ENCODE measurements at places on chromosomes 1 and 21.

DNA sequence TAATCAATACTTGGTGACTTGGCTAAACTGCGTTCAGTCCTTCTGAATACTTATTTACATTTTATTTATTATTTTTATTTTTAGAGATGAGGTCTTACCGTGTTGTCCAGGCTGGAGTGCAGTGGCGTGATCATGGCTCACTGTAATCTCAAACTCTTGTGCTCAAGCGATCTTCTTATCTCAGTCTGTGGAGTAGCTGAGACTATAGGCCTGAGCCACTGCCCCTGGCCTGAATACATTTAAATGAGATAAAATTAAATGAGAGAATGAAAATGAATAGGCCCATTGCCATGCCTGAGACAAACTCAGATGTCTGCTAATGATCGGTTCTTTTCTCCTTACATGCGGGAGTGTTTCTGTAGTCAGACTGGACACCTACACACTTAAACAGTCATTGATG is 86.0 kb downstream of the GALNT2 start:
- DNase-seq: no peak

- DNase-seq: no peak
Observed at GRCh38 chr1:28519946-28520725, 14.3 kb downstream of the RCC1 start.

DNA sequence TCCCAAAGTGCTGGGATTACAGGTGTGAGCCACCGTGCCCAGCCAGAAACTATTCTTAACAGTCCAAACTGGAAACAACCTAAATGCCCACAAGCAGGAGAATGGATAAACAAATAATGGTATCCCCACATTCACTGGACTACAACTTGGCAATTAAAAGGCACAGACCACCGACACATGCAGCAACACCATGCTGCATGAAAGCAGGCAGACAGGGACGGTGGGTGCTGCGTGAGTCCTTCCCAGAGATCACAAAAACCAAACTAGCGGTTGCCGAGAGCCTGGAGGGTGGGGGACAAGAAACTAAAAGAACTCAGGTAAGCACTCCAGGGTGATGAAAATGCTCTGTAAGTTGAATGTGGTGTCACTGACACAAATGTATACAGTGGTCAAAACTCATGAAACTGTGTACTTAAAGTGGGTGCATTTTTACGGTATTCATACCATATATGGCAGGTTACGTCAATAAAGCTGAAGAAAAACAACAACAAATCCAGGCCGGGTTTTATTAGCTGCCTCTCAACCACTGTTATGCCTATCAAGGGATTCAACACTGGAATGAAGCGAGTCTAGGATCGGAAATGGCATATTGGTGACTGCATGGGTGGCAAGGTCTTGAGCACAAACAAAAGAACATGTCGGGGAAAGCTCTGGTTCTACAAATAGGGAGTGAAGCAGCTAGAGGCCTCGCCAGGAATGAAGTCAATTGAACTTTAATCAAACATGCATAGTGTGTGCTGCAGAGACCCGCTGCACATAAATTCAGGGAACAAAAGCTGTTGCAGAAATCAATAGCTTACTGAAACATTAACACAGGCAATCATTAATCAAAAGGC is 52.4 kb downstream of the SLC45A1 start:
- no peak for DNase-seq

GRCh38 chr1:30974536-30974935 is 66.0 kb upstream of the SDC3 start:
- no peak for DNase-seq

- DNase-seq: no peak
Observed at GRCh38 chr21:41758550-41758949, 8.3 kb downstream of the RIPK4 start.

DNA sequence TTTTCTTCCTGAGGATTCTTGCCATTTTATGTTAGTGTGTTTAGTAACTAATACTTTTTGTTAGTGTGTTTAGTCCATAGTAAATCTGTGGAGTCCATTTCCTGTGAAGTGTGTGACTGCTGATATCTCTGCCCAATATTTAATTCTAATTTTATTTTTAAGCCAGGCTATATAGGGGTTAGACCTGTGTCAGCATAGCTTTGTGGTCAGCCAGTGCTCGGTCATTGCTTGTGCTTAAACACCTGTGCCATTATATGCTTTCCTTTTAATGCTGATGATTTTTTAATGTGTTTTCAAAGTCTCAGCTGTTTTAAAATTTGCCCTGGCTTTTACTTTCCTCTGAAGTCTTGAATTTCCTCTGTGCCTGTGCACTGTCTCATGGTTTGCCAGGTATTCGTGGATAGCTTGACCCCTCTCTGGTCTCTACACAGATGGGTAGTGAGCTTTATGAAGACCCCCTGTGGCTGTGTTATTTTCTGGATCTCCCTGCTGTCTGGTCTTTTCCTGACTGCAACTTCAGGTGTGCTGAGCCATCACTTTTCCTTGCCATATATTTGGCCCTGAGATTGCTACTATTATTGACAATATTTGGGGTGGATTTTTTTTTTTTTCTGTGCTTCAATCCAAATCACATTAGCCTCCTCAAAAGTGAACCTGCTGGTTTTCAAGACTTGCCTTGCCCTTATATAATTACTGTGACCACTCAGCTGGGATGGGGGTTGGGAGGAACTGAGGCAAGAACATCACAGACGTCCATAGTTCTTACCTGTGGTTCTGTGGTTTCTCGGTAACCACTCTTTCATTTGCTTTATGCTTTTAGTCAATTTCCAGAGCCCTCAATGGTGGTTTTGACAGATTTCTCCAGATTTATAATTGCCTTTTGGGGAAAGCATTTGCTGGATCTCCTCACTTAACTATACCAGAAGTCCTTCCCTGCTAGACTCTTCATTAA is 59.6 kb downstream of the RPS6KC1 start:
- DNase-seq: no peak

DNA sequence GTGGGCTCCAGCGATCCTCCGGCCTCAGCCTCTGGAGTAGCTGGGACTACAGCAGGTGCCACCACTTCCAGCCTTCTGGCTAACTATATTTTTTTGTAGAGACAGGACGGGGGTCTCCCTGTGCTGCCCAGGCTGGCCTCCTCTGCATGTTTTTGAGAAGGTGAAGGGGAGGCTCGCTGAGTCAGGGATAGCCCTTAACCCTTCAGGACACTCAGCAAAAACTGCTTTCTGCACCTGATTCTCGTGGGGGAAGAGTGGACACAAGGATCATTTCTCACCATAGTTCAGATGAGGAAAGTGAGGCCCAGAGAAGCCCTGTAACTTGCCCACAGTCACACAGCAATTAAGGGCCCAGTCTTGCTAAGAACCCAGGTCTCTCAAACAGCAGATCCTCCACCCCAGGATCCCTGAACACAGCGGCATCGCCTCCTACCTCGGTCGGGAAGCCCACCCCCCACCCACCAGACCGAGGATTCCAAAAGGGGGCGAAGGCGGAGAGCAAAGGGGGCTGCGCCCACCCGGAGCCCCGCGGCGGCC is 1.3 kb downstream of the FGR start:
- no peak for DNase-seq

DNA sequence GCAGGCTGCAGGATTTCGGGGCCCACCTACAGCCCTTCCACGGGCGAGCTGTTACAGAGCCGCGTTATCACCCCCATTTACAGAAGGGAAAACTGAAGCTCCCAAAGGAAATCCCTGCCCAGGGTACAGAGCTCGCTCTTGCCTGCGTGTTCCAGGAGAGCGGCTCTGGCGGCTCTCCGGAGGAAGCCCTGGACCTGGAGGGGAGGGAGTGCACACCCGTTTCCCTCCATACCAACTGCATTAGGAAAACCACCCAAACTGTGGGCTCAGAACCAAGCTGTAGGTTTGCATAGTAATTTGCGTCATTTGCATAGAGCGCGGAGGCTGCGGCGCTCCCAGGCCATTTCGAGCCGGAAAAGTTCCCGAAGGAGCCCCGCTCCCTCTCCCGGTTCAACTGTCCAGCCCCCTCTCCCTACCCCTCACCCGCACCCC is 24.7 kb upstream of the ADGRB2 start:
- DNase-seq: no peak

GRCh38 chr21:34748862-34749261 is 80.1 kb downstream of the CLIC6 start:
- no peak for DNase-seq

DNA sequence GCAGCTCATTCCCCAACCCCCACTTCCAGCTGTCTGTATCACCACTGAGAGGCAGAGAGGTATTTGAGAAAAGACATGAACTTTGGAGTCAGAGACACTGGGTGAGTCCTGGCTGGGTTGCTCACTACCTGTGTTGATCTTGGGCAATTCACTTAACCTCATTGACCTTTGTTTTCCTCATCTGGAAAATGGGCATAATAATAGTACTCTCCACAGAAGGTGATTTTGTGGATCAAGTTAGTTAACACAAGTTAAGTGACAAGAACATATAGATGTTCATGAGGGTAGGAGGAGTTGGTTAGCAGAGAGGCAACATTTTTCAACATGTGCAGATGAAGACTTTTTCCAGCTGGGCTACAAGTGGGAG is 17.1 kb upstream of the ETV3L start:
- no peak for DNase-seq

All from stimulated activated CD4-positive, alpha-beta T cell treated with anti-CD3 and anti-CD28 coated beads, Interleukin-4, amount 100 ng/mL, for 1 hour (primary cell).